ENCODE measurements at places on chromosomes 1 and 21.

GRCh38 chr1:184828369-184828717, 73.7 kb upstream of the EDEM3 start:
- no peak for DNase-seq

DNA sequence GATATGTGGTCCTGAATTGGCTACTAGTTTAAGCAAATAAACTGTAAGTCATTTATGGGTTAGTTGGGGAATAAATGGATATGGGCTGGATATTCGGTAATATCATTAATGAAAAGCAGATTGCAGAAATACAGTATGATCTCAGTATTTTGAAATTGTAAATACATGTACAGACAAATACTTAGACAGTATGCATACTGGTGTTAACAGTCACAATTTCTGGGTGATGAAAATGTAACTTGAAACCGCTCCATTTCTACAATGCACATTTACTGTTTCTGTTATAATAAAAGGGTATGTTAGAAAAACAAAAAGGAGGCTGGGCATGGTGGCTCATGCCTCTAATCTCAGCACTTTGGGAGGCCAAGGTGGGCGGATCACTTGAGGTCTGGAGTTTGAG, 28.0 kb downstream of the BLZF1 start:
- no peak for DNase-seq

GRCh38 chr1:22665752-22666151, 12.7 kb downstream of the C1QB start:
- DNase-seq, result no peak

DNA sequence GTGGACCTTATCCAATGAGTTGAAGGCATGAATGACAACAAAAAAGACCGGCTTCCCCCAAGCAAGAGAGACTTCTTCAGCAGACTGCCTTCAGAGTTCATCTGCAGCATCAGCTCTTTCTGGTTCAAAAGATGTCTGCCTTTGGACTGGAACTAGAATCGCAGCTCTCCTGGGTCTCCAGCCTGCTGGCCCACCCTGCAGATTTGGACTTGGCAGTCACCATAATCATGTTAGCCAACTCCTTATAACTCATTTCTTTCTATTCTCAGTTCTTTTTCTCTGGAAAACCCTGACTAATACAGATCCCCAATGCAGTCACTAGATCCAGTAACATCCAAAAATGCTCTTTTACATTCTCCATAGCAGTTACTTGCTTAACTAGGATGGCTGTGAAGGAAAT, 89.2 kb upstream of the MARK1 start:
- no peak for DNase-seq

DNA sequence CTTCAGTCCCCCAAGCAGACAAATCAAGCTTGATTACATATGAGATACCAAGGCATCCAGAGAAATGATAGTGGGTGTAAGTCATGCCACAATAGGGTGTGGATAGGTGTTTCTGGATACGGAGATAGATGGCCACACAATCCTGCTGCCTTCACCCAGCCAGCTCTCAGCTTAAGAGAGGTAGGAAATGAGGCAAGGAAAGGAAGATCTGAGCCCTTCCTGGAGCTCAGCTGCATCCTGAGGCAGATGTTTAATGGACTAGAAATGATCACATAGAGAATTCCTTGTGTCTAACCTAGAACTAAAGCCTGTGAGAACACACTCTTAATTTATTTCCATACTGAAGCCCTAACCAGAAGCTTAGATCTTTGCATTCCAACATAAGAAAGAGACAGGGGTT, 210.3 kb downstream of the ST6GALNAC3 start:
- DNase-seq, result no peak

DNA sequence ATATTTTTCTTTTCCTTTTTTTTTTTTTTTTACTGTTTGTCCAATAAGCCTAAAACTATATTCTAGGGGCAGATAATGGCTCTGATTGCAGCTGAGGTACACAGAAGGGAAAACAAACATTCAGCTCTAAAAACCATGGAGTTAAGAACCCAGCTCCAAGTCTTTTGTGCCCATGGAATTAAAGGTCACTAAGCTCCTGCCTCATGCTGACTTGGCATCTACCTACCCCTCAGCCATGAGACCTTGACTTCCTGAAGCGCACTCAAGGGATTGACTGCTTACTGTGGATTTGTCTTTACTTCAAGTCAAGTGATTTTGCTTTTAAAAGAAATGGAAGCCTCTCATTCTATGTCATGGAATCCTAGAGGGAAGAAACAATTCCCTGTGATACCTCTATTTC, 192.3 kb downstream of the AMY1C start:
- no peak for DNase-seq

- DNase-seq, result no peak
Observed at GRCh38 chr1:43908858-43909257, 24.7 kb upstream of the ARTN start.

- no peak for DNase-seq
Observed at GRCh38 chr1:86271046-86271445, 114.5 kb upstream of the COL24A1 start.

GRCh38 chr1:218164111-218164929, 120.8 kb upstream of the RRP15 start:
- DNase-seq, result no peak

All from SW 1271 (cell line).